ENCODE measurements at places on chromosomes 1 and 21. TPM values are rescaled to one million over a fixed set of nuclear protein-coding genes. Genes with fewer than 3 reads are reported as not detected.

GRCh38 chr21:15943009-15943666, 213.4 kb downstream of the USP25 start:
- no peaks in the 10 kb centered on the region for H3K27me3 ChIP-seq
- DNase-seq: no peak
- no peak overlapping the region for H3K27ac ChIP-seq
- no peaks in the 10 kb centered on the region for H3K36me3 ChIP-seq
- H3K4me3 ChIP-seq: no peak overlapping the region

DNA sequence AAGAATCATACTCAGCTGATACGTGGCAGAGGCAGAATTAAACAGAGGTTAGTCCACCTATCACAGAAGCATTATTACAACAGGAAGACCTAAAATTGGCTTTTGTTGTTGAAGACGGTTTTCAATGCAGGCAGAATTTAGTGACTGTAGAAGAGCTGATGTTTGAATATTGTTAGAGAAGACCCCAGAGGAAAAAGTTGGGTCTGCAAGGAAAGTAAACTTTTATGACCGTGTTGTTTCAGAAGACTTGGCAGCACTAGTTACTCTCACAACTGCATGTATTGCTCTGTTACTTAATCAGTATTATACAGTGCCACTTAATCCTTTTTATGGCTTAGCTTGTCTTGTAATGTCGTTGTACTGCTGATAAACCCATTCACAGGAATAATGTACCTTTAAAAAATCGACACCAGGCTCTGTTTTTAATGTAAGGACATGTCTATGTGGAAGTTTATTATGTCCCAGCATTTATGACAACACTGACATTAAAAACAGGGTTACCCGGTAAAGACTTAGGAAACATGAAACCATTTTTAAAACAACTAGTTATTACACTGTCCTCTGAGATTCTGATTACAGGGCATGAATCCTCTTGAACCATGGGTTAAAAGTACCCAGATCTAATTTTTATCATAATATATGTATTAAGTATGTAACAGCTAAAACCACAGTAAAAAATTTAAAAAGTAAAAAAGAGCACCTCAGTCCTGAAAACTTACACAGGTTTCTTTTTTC, 235.4 kb downstream of the TTLL7 start:
- no peak overlapping the region for H3K27ac ChIP-seq
- no peaks in the 10 kb centered on the region for H3K36me3 ChIP-seq
- H3K4me1 ChIP-seq: no peaks in the 10 kb centered on the region
- no peak for DNase-seq

GRCh38 chr1:2446394-2446793, 29.7 kb upstream of the PLCH2 start:
- peaks cover 74% of the 10 kb centered on the region for H3K27me3 ChIP-seq
- H3K36me3 ChIP-seq: no peaks in the 10 kb centered on the region
- H3K4me3 ChIP-seq: no peak overlapping the region
- no peak overlapping the region for H3K27ac ChIP-seq
- H3K4me1 ChIP-seq: peaks cover 3% of the 10 kb centered on the region
- DNase-seq: no peak

DNA sequence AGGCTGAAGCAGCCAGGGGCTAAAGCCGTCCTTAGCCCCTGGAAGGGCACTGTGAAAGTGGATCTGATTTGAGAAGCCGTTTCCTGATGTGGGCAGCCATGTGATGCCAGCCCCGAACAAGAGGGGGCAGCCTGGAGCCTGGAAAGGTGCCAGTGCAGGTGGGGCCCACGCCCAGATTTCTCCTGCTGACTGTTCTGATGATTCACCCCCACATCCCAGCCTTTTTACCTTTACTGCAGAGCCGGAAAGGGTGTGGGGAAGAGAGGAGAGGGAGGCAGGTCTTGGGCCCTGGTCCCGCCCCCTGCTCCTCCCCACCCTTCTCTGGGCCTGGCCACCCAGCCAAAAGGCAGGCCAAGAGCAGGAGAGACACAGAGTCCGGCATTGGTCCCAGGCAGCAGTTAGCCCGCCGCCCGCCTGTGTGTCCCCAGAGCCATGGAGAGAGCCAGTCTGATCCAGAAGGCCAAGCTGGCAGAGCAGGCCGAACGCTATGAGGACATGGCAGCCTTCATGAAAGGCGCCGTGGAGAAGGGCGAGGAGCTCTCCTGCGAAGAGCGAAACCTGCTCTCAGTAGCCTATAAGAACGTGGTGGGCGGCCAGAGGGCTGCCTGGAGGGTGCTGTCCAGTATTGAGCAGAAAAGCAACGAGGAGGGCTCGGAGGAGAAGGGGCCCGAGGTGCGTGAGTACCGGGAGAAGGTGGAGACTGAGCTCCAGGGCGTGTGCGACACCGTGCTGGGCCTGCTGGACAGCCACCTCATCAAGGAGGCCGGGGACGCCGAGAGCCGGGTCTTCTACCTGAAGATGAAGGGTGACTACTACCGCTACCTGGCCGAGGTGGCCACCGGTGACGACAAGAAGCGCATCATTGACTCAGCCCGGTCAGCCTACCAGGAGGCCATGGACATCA, at the start of gene SFN:
SFN (plus strand) TSS at position 369 of the 904 bp plus-strand sequence; CDS start at position 433, 64 bp downstream.
- peaks cover 7% of the 10 kb centered on the region for H3K4me1 ChIP-seq
- DNase-seq: no peak
- H3K27me3 ChIP-seq: no peaks in the 10 kb centered on the region
- no peak within 1 kb of the TSS for H3K27ac ChIP-seq
- H3K36me3 ChIP-seq: no peaks in the 10 kb centered on the region

GRCh38 chr1:6490181-6491080, 1.0 kb downstream of the PLEKHG5 start:
- DNase-seq: no peak
- no peaks in the 10 kb centered on the region for H3K36me3 ChIP-seq
- H3K27ac ChIP-seq: peak overlapping the region; percentile 53

DNA sequence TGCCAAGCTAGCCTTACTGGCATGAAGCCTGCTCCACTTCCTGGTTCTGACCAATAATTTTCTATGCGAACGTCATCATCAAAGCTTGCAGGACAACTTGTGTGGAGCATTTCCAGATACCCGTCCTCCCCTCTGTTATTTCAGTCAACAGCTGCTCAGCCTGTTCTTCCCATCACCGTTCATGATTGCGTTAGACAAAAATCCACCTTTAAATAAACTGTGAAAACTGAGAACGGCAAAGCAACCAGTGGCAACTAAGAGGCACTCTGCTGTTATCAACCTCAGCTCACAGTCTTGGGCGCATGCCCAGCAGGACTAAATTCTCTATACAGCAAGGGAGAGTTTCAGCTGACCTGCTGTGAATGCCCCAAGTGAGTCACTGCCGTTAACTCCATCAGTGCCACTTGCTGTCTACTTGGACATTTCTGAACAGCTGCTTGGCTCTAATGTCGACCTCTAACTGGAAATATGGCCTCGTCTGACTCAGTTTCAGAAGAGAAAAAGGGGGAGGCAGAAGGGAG, 207.4 kb upstream of the RUNX1 start:
- peak overlapping the region; percentile 97 for H3K27ac ChIP-seq
- H3K4me1 ChIP-seq: peaks cover 53% of the 10 kb centered on the region
- no peaks in the 10 kb centered on the region for H3K27me3 ChIP-seq
- H3K36me3 ChIP-seq: no peaks in the 10 kb centered on the region
- DNase-seq: peak; percentile 91
- peak overlapping the region; percentile 27 for H3K4me3 ChIP-seq

OR14C36 gene
- total RNA-seq: not detected

- H3K27ac ChIP-seq: no peak overlapping the region
- H3K4me3 ChIP-seq: no peak overlapping the region
- no peaks in the 10 kb centered on the region for H3K36me3 ChIP-seq
- no peak for DNase-seq
- H3K4me1 ChIP-seq: no peaks in the 10 kb centered on the region
Observed at GRCh38 chr1:3910049-3910731, 10.1 kb upstream of the C1orf174 start.

- H3K4me3 ChIP-seq: no peak overlapping the region
- H3K27me3 ChIP-seq: no peaks in the 10 kb centered on the region
- H3K4me1 ChIP-seq: peaks cover 39% of the 10 kb centered on the region
- H3K36me3 ChIP-seq: no peaks in the 10 kb centered on the region
- DNase-seq: no peak
Observed at GRCh38 chr1:218415726-218416125, 70.6 kb downstream of the TGFB2 start.

DNA sequence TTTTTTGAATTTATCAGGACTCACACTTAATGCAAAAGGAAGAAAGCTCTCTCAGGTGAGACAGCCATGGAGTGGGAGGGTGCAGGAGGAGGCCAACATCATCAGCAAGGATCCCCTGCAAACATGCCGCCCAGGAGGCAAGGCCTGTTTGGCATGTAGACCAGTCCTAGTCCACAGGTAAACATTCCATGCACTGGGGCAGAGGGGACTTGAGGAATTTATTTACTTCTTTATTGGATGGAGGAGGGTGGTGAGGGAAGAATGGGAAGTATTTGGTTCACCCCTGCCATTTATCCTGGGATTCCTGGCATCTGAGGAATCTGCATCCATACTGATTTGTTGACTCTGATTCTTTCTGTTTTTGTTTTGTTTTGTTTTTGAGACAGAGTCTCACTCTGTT, 1.5 kb upstream of the UQCRHL start:
- no peak for DNase-seq
- H3K36me3 ChIP-seq: no peaks in the 10 kb centered on the region
- H3K27ac ChIP-seq: no peak overlapping the region
- H3K27me3 ChIP-seq: no peaks in the 10 kb centered on the region
- no peaks in the 10 kb centered on the region for H3K4me1 ChIP-seq

DNA sequence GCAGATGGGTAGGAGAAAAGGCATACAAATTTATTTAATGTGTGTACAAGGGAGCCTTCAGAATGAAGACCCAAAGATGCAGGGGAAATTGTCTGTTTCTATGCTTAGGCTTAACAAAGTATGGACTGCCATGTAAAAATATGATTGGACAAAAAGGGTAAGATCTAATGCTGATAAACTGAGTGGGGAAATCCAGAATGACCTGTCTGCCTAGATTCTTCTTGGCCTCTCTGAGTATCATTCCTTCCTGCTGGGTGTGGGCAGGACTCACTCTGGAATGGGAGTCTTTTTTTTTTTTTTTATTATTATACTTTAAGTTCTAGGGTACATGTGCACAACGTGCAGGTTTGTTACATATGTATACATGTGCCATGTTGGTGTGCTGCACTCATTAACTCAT, 61.0 kb downstream of the IGSF5 start:
- no peaks in the 10 kb centered on the region for H3K4me1 ChIP-seq
- no peak overlapping the region for H3K4me3 ChIP-seq
- H3K27me3 ChIP-seq: no peaks in the 10 kb centered on the region
- no peaks in the 10 kb centered on the region for H3K36me3 ChIP-seq
- no peak overlapping the region for H3K27ac ChIP-seq

DNA sequence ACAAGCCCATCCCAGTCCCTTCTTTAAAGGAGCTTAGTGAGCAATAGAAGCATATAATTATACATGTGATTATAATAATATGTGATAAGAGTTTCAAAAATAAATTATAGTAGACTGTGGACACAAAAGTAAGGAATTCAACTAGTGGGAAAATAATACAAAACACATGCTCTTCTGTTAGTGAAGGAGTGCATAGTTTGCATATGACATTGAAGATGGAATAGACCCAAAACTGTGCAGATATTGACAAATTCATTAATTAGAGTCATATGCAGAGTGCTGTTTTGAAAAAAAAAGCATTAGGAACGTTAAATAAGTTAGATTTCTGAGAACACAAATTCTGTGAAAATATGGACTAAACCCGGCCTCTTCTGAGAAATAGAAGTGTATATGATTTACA, 278.8 kb downstream of the ASTN1 start:
- no peak overlapping the region for H3K27ac ChIP-seq
- H3K4me3 ChIP-seq: no peak overlapping the region
- no peak for DNase-seq
- no peaks in the 10 kb centered on the region for H3K36me3 ChIP-seq
- H3K4me1 ChIP-seq: no peaks in the 10 kb centered on the region
- H3K27me3 ChIP-seq: no peaks in the 10 kb centered on the region

DNA sequence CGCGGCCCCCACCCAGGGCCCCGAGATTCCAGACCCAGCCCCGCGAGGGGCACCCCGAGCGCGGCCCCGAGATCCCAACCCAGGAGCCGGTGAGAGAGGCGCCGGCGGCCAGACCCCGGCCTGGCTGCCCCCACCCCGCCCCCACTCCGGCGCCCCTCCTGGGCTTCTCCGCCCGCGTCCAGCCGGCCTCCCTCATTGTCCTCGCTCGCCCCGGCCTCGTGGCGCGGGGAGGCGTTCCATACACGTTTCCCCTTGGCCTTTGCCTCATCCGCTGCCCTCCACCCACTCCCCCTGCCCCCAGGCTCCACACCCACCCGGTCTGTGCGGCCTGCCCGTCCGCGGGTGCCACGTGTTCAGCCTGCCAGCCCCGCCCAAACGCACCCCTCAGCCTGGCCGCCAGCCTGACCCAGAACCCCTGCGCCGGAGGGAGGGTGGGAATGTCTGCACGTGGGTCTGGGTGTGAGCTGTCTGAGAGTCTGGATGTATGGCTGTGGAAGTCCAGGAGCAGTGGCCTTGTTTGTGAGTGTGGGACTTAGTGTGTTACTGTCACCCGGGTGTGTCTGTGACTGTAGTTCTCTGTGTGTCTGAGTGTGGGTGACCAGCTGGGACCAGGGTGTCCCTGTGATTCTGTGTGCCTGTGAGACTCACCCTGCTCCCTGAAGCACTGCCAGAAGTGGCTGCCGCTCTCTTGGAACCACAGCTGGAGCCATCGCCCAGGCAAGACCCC, 681 bp downstream of the B4GALT2 start:
- H3K36me3 ChIP-seq: no peaks in the 10 kb centered on the region
- peak overlapping the region; percentile 74 for H3K27ac ChIP-seq
- no peaks in the 10 kb centered on the region for H3K27me3 ChIP-seq
- DNase-seq: peak; percentile 75
- peaks cover 28% of the 10 kb centered on the region for H3K4me1 ChIP-seq

DNA sequence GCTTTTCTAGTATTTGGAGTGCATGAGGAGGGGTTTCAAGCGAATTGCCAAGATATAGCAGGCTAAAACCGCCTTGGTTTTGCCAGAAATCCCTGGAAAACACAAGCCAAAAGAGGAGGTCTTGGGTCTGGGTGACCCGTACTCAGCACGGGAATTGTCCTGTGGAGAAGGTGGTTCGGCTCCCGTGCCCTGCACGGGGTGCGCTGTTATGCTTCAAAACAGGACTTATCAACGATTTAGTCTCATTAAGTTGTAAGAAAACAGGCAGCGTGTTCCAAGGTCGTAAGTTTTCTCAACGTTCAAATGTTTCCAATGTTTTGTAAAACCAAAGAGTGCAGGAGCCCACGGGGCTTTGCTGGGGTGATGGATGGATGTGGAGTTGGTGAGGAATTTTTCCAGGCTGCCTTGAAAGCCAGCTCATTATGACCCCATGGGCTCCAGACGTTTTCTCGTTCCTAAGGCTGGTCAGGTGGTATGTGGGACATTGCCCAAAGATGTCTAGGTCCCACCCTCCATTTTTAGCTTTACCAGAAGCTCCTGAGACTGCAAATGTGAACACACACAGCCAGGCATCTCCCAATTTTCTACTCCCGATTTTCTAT, 75.4 kb upstream of the CLDN14 start:
- no peaks in the 10 kb centered on the region for H3K4me1 ChIP-seq
- H3K36me3 ChIP-seq: no peaks in the 10 kb centered on the region
- peaks cover 6% of the 10 kb centered on the region for H3K27me3 ChIP-seq
- DNase-seq: no peak
- no peak overlapping the region for H3K27ac ChIP-seq
- H3K4me3 ChIP-seq: no peak overlapping the region

GRCh38 chr1:57270927-57271698, 152.7 kb downstream of the DAB1 start:
- H3K36me3 ChIP-seq: no peaks in the 10 kb centered on the region
- no peak for DNase-seq
- H3K27me3 ChIP-seq: no peaks in the 10 kb centered on the region
- H3K4me3 ChIP-seq: no peak overlapping the region
- no peaks in the 10 kb centered on the region for H3K4me1 ChIP-seq

GSTM3 gene
- 31.9 TPM for total RNA-seq

GRCh38 chr1:93692026-93692425, 10.4 kb upstream of the BCAR3 start:
- H3K27me3 ChIP-seq: no peaks in the 10 kb centered on the region
- no peak overlapping the region for H3K4me3 ChIP-seq
- H3K27ac ChIP-seq: no peak overlapping the region
- H3K36me3 ChIP-seq: no peaks in the 10 kb centered on the region
- no peaks in the 10 kb centered on the region for H3K4me1 ChIP-seq
- no peak for DNase-seq

All from psoas muscle (tissue), 8 donors.